Left hindlimb (tissue), 1 donor: ENCODE measurements at places on chromosomes 4 and X.

GRCh38 chr4:7003879-7004240 lies 39.3 kb upstream of the TADA2B start:
- DNase-seq: no peak

DNA sequence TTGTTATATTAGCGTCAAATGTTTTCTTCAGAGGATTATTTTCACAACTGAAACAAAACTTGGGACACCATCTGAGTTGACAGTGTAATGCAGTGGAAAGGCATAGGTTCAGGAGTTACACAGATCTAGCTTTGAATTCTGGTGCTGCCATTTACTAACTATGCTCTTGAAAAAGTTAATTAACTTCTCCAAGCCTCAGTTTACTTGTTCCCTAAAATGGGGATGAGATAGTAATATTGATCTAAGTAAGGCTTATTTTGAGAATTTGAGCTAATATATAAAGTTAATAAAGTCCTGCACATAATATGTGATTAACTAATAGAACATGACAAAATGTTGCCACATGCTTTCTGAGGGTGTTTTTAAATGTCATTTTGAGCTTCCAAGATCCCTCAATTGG lies 112.6 kb downstream of the FRAS1 start:
- DNase-seq: no peak

DNA sequence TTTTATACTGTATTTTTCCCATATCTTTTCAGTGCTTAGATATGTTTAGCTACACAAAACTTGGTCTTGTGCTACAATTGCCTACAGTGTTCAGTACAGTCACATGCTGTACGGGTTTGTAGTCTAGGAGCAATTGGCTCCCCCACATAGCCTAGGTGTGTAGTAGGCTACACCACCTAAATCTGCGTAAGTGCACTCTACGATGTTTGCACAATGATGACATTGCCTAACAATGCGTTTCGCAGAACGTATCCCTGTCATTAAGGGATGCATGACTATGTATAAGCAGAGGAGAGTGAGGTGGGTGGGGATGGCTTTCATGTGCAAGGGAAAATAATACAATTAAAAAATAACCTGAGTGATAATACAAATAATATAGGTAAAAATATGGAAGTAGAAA lies 131.4 kb downstream of the GBA3 start:
- DNase-seq: no peak

DNA sequence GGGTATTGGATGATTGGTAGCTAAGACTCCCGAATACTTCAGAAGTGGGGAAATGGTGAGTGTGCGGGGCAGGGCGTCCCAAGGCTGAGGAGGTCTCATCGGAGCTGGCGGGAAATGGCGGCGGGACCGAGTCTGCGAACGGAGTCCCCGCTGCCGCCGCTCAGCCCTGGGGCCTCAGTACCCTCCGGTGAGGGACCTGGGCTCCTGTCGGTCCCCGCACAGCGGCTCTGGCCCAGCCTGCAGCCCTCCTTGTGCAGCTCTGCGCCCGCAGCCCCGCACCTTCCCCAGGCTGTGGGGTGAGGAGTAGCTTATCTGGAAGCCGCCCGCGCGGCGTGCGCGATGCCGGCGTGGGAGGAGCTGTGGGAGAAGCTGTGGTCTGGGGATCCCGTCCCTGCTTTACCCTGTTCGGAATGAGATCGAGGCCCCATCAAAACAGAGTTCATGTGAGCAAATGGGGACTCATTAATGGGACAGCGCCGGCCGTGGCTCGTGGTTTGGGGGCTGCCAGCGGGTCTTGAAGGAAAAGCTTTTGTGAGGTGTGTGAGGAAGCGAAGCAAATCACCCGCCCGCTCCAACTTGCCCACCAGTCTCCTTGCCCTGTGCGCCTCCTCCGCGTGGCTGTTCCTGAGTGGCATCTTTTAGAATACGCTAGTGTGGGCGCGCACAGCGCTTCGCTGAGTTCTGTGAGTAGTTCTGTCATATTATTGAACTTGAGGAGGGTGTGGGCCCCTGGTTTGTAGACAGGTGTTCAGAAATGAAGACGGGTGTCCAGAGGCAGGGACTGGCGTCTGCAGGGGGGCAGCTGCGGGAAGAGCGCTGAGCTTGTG lies 531 bp downstream of the ZNF141 start:
- peak; percentile 55 for DNase-seq

- peak; percentile 26 for DNase-seq
Observed at GRCh38 chr4:68077737-68078136, 51.9 kb downstream of the TMPRSS11F start.

DNA sequence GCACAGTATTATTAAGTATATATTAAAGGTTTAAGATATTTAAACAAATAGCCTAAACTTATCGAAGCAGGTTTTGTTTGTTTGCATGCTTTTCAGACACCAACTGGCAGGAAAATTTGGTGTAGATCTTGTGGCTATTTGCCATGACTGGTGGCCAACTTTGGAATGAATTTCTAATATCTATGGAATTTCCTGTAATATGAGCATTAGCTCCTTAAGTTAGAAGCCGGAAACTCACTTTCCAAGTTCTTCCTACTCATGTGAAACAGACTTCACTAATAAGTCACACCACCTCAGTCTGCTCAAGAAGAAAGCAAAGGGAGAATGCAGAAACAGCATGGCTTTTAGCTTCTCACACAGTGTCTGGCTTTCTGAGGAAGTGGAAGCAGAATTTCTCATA lies 563.9 kb downstream of the GRXCR1 start:
- no peak for DNase-seq

GRCh38 chr4:133594390-133595207 lies 445.5 kb downstream of the PCDH10 start:
- DNase-seq: no peak

- DNase-seq: no peak
Observed at GRCh38 chr4:184395451-184395917, 78.9 kb downstream of the IRF2 start.

GRCh38 chr4:139163806-139164206 lies 13.2 kb downstream of the ELF2 start:
- no peak for DNase-seq

DNA sequence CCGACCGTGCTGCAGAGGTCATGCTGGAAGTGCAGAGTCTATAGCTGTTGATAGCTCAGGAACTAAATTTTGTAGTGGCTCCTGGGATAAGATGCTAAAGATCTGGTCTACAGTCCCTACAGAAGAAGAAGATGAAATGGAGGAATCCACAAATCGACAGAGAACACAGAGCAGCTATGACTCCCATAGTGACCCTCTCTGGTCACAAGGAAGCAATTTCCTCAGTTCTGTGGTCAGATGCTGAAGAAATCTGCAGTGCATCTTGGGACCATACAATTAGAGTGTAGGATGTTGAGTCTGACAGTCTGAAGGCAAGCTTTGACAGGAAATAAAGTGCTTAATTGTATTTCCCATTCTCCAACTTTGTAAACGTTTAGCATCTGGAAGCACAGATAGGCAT lies 8.8 kb downstream of the MANBA start:
- DNase-seq: no peak

GRCh38 chr4:182764137-182764536 lies 153.0 kb downstream of the DCTD start:
- DNase-seq: no peak

DNA sequence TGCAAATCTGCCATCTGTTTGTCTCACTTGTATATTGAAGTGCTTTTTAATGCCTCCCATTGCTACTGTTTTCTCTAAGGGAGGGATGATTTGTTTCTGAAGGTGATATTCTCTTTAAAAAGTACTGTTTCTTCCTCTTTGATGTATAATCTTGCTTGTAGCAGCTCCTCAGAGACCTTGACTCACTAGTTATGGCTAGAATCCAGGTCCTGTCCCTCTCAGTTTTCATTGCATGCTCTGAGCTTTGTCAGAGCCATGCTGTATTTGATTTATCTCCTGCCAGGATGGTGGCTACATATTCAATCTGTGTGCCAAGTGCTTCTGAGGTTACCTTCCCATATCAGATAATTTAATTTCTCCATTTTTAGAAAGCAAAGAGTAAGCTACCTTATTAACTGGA lies 56.0 kb downstream of the GLUD2 start:
- DNase-seq: no peak

DNA sequence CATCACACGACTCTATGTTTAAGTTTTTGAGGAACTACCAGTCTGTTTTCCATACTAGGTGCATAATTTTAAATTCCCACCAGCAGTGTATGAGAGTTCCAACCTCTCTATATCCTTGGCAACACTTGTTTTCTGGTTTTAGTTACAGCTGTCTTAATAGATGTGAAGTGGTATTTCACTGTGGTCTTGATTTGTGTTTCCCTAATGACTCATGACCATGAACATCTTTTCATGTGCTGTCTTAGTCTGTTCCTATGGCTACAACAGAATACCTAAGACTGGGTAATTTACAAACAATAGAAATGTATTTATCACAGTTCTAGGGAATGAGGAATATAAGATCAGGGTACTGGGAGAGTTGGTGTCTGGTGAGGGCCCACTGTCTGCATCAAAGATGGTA lies 51.5 kb upstream of the GPR78 start:
- no peak for DNase-seq

DNA sequence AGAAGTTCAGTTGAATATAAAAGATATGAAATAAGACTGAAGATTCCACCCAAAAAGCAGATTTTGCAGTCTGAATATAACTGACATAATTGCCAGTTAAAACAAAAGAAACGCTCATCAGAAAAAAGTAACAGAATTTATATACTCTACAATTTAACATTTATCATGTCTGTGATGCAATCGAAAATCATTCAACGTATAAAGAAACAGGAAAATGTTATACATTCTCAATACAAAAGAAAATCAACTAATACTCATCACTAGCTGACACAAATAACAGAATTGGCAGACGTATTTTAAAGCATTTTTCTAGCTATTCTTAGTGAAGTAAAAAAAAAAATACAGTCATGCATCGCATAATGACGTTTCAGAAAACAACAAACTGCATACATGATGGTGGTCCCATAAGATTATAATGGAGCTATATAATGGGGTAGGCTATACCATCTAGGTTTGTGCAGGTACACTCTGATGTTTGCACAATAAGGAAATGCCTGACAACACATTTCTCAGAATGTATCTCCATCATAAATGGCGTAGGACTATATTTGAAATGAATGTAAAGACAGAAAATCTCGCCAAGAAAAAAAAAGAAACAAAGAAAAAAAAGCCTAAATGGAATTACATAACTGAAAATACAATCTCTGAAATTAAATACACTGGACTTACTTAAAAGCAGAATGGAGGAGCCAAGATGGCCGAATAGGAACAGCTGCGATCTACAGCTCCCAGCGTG lies 34.3 kb downstream of the OR13H1 start:
- no peak for DNase-seq

DNA sequence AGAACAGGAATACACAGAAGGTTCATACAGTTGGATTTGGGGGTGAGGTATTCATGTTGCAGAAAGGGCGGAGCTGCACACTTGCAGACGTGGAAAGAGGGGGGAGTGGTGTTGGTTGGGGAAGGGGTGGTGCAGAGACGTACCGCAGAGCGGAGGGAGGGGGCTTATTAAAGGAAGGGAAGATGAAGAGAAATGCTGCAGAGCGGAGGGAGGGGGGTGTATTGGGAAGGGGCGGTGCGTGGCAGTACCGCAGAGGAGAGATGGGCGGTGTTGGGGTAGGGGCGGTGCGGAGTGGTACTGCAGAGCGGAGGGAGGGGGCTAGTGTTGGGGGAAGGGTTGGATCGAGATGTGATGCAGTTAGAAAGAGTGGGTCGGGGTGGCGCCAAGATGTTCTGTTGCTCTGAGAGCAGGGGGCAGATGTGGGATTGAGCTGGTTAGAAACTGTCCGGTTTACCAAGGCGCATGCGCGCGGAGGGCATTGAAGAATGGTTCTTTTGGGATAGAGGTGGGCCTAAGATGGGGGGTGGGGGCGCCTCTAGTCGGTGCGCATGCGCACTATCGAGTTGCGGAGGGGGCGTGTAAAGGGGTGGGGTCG lies 900 bp downstream of the TRO start:
- peak; percentile 89 for DNase-seq

DNA sequence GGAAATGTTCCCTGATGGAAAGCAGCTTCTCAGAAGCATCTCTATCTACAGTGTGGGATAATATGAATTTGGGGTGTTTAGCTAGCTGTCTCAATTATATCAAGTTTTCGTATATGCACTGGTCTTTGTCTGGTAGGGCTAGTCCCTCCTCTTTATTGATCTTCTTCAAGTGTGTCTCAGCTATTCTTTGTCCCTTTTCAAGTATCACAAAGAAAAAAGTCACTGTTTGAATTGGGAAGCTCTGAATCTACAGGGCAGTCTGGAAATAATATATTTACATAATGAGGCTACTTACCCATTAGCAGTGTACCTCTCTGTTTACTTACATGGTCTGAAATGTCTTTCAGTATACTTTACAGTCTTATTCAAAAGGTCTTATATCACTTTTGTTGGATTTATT lies 526.0 kb downstream of the IL1RAPL1 start:
- no peak for DNase-seq

DNA sequence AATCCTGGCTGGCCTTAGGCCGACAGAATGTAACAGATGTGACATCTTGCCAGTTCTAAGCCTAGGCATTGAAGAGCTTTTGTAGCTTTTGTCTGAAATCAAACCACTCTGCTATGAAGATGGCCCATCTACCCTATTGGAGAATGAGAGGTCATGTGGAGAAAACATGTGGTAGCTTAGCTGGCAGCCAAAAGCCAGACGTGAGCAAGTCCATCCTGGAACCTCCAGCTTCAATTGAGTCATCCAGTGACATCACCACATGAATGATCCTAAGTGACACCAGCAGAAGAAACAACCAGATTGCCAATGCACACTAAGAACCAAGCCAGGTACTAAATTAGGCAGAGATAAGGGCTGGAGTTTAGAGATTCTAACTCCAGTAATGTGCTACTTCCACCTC lies 154.8 kb upstream of the ZFP42 start:
- DNase-seq: no peak

DNA sequence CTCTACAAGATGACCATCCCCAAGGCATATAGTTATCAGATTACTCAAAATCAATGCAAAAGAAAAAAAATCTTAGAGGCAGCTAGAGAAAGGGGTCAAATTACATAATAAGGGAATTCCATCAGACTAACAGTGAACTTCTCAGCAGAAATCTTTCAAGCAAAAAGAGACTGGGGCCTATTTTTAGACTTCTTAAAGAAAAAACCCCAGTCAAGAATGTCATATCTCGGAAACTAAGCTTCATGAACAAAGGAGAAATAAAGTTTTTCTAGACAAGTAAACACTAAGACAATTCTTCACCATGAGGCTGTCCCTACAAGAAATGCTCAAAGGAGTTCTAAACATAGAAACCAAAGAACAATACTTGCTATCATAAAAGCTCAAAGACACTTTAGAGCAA lies 51.7 kb downstream of the RAB28 start:
- DNase-seq: no peak

GRCh38 chrX:107831071-107831730 lies 5.5 kb downstream of the MID2 start:
- DNase-seq: no peak

DNA sequence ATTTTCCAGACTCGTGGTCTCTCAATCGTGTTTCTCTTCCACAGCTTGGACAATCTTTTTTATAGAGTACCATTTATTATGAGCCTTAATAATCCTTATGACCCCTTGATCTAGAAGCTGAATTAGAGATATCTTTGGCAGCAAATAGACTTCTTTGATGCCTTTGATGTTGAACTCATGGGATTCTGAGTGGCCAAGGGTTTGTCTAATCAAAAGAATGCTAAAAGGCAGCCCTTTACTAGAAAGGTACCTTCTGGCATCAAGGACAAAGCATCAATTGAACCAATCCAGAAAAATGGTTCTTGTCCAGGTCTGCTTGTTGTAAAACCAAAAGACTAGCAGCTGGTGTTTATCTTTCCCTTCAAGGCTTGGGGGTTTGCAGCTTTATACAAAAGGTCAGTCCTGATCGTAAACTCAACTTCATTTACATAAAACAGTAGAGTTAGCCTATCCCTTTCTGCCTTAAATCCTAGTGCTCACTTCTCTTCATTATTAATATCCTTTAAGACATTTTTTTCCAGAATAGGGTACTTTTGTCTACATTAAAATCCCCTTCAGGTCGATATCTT lies 411.3 kb downstream of the FAT4 start:
- DNase-seq: no peak
